Adrenal gland (tissue), 19 donors: ENCODE measurements at places on chromosomes 12 and 14. TPM values are rescaled to one million over a fixed set of nuclear protein-coding genes. Genes with fewer than 3 reads are reported as not detected.
A peak's percentile ranks its signal among the peaks of the same experiment; 100 is the strongest.

DNA sequence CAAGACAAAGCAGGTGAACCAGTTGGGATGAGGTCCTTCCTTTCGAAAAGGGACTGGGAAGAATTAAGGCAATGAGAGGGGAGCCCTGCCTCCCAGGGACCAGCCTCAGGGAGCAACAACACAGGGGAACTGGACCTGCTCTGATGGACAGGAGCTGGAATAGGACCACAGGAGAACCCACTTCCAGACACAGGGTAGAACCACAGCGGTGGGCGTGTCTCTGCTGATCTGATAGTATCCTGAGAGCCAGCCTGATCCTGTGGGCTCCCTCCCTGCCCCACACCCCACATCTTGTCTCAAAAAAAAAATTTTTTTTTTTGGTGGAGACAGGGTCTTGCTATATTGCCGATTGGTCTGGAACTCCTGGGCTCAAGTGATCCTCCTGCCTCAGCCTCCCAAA lies 13.6 kb upstream of the PLEK2 start:
- no peak for DNase-seq

DNA sequence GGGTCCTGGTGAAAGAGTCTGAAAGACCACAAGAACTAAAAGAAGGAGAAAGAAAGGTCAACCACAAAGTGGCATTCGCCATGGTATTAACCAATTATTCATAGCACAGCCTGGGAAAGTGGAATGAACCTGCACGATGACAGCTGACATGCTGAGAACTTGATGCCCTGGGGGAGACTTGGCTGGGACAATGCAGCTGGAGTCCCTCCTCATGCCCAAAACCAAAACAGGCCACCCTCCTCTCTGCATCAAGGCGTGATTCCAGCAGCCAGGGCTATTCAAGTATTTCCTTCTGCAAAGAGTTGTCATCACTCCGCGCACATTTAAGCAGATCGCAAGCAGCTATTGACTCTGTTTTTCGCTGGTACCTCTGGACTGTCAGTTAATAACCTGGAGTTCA lies 167.1 kb upstream of the NOS1 start:
- DNase-seq: no peak

DAO gene
- not detected for polyA plus RNA-seq

DNA sequence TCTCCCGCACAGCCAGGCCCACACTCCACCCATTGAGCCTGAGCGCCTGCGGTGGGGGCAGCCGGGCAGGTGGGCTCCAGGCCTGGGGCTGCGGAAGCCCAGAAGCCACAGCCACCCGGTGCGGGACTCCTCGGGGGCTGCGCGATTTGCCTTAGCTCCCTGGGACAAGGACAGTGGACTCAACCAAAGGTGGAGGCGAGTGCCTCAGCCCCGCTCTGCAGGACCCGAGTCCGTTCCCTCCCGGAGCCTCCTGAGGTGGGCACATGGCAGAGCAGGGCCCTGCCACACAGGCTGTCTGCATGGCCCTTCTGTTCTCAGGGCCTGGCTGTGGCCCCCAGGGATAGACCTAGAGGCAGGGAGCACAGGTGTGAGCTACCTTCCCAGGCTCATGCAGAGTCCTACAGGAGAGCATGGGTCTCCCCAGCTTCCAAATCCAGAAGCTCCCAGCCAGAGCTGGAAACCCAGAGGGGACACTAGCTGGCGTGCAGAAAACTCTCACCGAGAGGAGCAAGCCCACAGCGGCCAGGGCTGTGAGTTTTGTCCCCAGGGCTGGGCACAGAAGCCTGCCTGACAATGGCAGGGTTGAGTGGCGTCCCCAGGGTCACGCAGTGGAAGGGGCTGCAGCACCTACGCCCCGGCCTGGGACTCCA lies 22.2 kb upstream of the LRTM2 start:
- no peak for DNase-seq

ITGB7 gene
- 3.5 TPM for polyA plus RNA-seq

DNA sequence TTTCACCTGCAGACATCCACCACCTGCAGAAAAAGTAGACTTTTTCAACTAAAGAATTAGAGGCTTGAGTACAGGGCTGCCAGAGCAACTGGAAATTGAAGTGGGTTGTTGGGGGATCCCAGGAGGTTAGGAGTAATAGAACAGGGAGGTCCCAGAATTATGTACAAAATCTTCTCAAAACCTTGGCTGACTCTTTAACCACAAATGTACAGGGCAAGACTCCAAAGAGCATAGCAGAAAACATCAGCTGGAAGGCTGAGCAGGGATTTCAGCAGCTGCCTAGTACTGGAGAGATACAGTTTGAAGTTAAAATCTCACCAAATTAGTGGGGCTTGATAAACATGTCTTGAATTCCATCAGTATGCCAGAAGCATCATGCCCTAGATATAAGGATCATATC lies 191.6 kb downstream of the CRADD start:
- no peak for DNase-seq

DNA sequence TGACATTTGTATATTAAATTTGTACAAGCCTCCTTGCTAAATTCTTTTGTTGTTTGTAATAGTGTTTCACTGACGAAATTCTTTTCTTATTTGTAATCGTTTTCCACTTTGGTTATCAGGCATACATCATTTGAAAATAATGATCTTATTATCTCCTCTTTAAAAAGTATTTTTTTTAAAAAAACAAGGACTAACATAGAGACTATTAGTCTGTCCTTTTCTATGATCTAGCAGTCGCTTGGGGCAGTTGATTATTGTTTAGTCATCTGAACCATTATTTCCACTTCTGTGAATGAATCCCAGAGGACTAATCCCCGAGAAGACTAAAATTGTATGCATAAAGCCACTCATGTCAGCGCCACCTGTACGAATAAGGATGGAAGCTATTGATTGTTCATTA lies 11.5 kb downstream of the ADGRD1 start:
- no peak for DNase-seq

- DNase-seq: no peak
These were observed 131.9 kb downstream of the GRIN2B start for GRCh38 chr12:13849456-13849855.

DNA sequence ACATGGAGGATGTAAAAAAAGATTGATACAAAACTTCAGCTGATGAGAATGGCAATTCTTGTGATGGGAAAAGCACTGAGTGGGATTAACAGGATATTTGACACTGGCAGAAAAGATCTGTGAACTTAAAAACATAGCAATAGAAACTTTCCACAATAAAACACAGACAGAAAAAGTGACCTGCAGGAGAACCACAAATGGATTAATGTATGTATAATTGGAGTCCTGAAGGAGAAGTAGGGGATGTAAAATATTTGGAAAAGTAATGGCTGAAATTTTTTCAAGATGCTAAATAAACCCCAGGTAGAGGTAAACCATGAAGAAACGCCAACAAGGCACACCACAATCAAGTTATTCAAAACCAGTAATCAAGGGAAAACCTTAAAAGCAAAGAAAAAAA lies 130.8 kb upstream of the C14orf180 start:
- no peak for DNase-seq

GRCh38 chr12:125331342-125332052 lies 266.3 kb downstream of the AACS start:
- DNase-seq: no peak

GRCh38 chr14:98638366-98638765 lies 633.6 kb downstream of the BCL11B start:
- no peak for DNase-seq

- peak; percentile 21 for DNase-seq
These were observed 87.7 kb upstream of the FOXN3 start for GRCh38 chr14:89504602-89505313.

MTHFD1 gene
- 32.8 TPM for polyA plus RNA-seq

DNA sequence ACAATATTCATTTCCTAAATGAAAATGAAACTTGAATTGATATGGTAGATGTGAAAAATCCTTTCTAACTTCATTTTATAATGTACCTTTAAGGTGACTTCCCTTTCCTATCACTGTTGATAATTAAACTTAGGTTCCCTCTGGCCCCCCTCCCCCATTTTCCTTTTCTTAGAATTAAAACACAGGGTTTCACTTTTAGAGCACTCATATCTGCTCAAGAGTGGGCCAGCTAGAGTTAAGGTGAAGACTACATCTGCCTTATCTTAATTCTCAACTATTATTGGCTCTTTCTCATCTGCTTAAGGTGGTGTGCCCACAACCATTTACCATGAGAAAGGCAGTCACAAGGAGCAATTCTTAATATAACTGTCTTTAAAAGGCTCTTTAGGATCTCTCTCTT lies 49.7 kb downstream of the LIN52 start:
- DNase-seq: no peak

DNA sequence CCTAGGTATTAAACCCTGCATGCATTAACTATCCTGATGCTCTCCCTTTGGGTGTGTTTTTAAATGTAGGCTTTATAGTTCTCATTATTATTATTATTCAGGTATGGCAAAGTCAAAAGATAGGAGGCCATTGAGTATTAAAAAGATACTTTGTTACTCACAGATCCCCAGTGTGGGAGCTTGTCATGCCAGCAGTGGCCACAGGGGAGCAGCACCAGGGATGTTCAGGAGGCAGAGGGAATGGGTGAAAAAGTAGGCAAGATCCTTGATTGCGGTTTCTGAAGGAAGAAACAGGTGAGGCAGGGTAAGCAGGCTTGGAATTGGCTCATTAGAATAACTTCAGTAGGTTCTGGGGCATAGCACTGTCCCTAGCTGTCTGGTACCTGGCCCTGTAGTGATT lies 382.2 kb downstream of the MED13L start:
- no peak for DNase-seq

GRCh38 chr14:92952481-92953298 lies 29.7 kb downstream of the CHGA start:
- DNase-seq: no peak

DNA sequence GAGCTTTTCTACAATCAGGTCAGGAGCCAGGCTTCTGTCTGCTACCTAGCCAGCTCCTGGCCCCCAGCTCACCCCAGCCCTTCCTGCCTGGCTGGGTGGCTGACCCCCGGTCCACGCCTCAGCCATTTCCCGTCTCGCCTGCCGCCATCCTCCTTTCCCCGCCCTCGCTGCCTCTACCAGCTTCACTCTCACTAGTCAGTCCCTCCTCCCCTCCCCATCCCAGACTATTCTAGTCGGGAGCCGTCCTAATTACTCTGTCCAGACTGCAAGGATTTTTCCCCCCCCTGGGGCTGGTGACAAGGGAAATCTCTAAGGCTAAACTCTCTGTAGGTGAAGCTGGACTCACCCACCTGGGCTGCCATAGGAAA lies 825 bp downstream of the DHH start:
- no peak for DNase-seq

GRCh38 chr14:94180655-94181271 lies 6.6 kb downstream of the PPP4R4 start:
- no peak for DNase-seq

DNA sequence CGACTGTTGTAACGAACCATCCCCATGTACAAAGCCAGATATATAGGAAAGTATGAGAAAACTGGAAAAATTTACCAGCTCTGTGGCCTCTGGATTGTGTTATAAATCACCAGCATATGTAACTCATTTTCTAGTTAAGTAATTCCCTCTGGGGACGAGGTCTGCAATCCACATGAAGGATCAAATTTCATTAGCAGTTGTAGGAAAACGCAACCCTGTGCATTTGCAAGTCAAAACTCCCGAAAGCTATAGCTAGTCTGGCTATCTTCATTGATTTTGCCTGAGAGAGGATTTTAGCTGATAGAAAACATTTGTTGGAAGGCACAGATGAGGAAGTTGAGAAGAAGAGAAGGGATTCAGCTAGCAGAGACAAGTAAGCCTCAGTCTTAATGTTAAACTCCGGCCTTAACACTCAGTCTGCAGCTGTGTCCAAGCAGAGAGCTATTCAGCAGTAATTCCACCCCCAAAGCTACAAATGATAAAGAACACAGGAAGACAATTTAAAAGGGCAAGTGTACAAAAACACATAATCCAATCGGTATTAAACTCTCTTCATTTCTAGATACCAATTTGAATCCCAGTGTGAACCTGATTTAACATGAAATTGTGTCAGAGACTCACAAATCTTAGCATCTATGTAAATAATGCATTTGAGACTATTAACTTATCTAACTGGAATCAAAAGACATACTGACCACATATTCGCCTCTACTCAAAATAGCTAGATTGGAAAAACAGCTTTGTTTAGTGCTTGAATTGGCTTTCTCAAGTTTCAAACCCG lies 54.2 kb upstream of the CERS5 start:
- no peak for DNase-seq

RDH16 gene
- polyA plus RNA-seq: 0.05 TPM

DNA sequence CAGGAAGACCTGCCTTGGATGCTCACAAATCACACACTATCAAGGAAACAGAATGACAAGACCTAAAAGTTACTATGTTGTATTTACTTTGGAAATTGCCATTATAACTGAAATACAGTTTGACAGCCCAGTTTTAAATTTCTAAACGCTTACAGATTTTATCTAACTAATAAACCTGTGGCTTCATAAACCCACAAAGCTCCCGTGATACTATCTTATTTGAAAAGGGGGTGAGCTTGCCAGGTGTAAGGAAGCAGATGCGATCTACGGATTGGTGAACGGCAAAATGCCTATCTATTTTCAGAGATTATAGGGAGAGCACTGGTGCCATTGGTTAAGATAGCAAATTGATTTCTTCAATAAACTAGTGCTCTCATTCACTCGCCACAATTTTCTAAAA lies 485.5 kb downstream of the BCAT1 start:
- no peak for DNase-seq

- DNase-seq: no peak
These were observed 73.4 kb upstream of the CLEC14A start for GRCh38 chr14:38329246-38329645.

HECTD1 gene
- 77.1 TPM for polyA plus RNA-seq

- DNase-seq: no peak
These were observed 15.4 kb downstream of the PXN start for GRCh38 chr12:120249875-120250795.

- DNase-seq: no peak
These were observed 68.7 kb downstream of the FOXN4 start for GRCh38 chr12:109240365-109240764.

DRAM1 gene
- polyA plus RNA-seq: 17.4 TPM

DNA sequence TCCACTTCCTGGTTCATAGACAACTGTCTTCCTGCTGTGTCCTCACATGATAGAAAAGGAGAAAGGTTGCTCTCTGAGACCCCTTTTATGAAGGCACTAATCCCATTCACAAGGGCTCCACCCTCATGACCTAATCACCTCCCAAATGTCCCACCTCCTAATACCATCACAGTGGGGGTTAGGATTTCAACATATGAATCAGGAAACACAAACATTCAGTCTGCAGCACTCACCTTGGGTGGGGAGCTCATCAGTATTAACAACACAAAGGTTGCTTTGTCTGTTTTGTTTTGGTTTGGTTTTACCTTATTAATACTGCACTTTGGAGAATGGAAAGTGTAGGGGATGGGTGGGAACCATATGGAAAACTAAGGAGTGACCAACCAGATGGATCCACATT lies 10.5 kb upstream of the SMCO2 start:
- no peak for DNase-seq

ADGRD1 gene
- polyA plus RNA-seq: 1.4 TPM

SLC17A8 gene
- polyA plus RNA-seq: 0.09 TPM

FGD6 gene
- polyA plus RNA-seq: 2.3 TPM

CELA1 gene
- 0.80 TPM for polyA plus RNA-seq
